Stimulated activated CD8-positive, alpha-beta memory T cell treated with anti-CD3 and anti-CD28 coated beads, Interleukin-4, amount 100 ng/mL, for 24 hours (primary cell): ENCODE measurements at places on chromosomes 6 and 20.

- DNase-seq: no peak
These were observed 5.5 kb downstream of the RFPL4B start for GRCh38 chr6:112352607-112353006.

DNA sequence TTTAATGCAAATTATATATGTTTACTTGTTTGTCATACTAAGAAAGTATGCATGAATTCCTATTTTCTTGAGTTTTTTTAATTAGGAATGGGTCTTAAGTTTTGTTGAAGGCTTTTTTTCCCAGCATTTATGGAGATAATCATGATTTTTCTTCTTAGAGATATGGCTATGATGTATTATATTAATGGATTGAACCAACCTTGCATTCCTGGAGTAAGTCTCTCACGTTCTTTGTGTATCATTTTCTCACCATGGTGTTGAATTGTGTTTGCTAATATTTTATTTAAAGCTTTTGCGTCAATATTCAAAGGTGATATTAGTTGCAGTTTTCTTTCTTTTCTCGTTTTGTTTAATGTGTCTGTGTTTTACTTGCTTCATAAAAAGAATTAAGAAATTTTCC is 48.4 kb upstream of the SLC35D3 start:
- no peak for DNase-seq

DNA sequence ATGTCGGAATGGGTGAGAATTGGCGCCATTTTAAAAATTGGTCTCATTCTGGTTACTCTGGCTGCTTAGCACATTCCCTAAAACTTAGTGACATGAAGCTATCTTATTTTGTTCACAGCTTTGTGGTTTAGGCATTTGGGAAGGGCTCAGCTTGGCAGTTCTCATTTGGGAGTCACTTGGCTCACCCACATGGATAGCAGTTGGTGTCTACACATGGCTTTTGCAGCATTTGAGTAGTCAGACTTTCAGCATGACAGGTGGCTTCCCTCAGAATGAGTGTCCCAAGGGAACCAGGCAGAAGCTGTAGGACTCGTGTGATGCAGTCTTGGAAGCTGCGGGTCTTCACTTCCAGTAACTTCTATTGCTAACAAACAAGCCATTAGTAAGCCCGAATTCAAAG is 64.6 kb downstream of the UST start:
- DNase-seq: no peak

DNA sequence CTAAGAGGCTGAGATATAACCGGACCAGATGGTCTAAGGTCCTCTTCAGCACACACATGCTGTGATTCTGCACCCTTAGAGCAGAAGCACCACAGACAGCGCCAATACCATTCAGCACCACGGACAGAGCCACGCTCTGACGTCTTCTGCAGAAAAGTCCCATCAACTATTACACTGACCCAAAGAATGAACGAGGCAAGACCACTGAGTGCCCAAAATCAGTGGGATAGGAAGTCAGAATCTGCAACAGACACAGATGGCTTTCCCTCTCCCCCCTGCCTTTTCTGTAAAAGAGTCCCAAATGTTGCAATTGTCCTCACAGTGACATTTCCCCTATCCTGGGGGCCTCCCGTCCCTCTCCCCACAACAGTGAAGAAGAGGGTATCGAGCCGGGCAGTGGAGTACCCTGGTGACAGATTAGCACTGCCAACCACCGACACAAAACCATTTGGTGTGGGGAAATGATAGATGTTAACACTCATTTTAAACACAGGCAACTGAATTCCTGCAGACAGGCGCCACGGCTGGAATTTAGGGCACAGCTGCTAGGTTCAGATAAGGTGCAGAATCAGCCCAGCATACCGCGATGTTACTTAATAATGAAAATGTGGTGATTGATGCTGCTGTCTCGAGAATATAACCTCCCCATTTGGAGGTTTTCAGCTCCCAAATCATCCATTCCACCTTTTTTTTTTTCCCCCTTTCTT is 66.6 kb upstream of the CTNNBL1 start:
- DNase-seq: no peak

GRCh38 chr20:21303872-21304586 is 898 bp downstream of the XRN2 start:
- DNase-seq: no peak

- DNase-seq: no peak
These were observed 19.1 kb upstream of the ZSCAN23 start for GRCh38 chr6:28462401-28462800.

- no peak for DNase-seq
These were observed 6.6 kb upstream of the SOX18 start for GRCh38 chr20:64055893-64056638.

DNA sequence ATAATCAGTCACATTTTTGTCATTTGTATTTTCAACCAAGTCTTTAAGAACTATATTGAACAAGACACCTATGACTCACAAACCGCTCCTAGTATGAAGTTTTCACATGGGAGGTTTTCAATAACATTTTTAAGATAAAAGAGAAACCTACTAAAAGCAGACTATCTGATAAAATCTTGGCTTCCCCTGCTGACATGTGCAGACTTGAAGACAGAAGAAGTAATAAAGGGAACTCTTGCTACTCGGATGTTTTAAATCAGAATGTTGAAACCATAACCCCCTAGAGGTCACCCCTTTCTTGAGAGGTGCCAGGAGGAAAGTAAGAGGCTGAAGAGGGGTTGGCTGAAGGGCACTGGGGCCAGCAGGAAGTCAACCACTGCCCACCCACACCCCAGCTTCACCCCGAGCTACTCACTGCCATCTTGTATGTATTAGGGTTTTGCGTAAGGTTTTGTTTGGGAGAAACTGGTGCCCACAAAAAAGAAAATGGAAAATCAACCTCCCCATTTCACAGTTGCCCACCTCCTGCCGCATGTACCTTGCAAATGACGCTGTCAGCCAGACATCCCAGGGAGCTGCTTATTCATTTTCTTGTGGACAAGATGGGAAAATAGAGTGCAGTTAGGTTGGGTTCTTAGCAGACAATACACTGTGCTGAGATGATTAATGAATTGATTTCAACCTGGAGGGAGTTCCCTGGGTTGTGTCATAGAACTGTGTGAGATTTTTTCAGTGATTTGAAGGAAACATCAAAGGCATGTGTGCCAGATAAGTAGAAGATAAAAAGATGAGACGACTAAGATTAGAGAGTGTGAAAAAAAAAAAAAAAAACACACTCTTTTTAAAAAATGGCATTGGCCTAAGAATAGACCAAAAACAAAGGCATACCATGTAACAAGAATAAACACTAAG is 83.2 kb upstream of the TAB2 start:
- DNase-seq: peak; percentile 14

- no peak for DNase-seq
These were observed 38.3 kb downstream of the SLC22A23 start for GRCh38 chr6:3418496-3419060.

DNA sequence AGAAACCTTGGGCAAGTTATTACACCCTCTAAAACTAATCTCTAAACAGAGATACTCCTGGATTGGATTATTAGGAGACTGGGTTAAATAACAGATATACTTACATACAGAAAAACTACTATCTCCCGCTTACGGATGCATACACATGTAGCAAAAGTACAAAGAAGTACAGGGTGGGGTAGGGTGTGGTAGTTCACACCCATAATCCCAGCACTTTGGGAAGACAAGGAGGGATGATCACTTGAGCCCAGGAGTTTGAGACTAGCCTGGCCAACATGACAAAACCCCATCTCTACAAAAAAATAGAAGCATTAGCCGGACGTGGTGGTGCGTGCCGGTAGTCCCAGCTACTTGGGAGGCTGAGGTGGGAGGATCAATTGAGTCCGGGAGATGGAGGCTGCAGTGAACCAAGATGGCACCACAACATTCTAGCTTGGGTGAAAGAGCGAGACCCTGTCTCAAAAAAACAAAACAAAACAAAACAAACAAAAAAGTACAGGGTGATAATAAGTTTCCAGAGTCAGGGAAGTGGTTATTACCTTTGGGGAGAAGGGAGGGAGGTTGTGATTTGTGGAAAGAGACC is 8.1 kb downstream of the PIM1 start:
- no peak for DNase-seq
